ENCODE measurements at places on chromosomes 16 and 17. TPM values are rescaled to one million over a fixed set of nuclear protein-coding genes. Genes with fewer than 3 reads are reported as not detected.

Gene LASP1
- 172 TPM for total RNA-seq

Gene ADAP2
- total RNA-seq: not detected

Gene CDRT4
- 8.0 TPM for total RNA-seq

Gene KRTAP9-8
- total RNA-seq: not detected

Gene PRSS33
- total RNA-seq: not detected

Gene HDAC5
- 11.0 TPM for total RNA-seq

Gene TNK1
- 2.9 TPM for total RNA-seq

Gene CDK5R1
- total RNA-seq: 13.0 TPM

Gene SLC5A10
- not detected for total RNA-seq

Gene EFNB3
- total RNA-seq: not detected

Gene TBC1D3C
- not detected for total RNA-seq

Gene TEKT5
- total RNA-seq: 0.19 TPM

Gene MPRIP
- 204 TPM for total RNA-seq

Gene KIF2B
- total RNA-seq: not detected

Gene NAE1
- 110 TPM for total RNA-seq

Gene CCL13
- total RNA-seq: not detected

Gene TBX4
- not detected for total RNA-seq

Gene IL21R
- total RNA-seq: 41.8 TPM

Gene TNFRSF17
- total RNA-seq: not detected

Gene WNK4
- 0.41 TPM for total RNA-seq
